ENCODE measurements at places on chromosomes 7 and 10.
A peak's percentile ranks its signal among the peaks of the same experiment; 100 is the strongest.

DNA sequence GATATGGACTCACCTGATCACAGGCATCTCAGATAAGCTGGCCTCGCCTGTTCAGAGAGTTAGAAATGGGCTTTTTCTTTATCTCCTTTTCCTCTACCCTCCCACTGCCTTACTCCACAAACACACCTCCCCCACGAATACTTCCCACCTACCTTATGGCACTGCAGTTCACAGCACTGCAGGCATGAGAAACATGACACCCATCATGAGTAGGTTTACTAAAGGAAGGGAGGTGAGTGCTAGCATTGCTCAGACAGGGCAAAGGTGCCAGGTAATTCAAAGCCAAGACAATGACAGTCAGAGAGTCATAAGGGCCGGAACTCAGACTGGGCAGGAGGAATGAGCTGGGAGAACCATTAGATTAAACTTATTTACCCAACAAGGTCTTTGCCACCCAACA lies 220.6 kb downstream of the FAM107B start:
- no peak for DNase-seq

- DNase-seq: no peak
These were observed 425.7 kb upstream of the FZD8 start for GRCh38 chr10:36067748-36068147.

DNA sequence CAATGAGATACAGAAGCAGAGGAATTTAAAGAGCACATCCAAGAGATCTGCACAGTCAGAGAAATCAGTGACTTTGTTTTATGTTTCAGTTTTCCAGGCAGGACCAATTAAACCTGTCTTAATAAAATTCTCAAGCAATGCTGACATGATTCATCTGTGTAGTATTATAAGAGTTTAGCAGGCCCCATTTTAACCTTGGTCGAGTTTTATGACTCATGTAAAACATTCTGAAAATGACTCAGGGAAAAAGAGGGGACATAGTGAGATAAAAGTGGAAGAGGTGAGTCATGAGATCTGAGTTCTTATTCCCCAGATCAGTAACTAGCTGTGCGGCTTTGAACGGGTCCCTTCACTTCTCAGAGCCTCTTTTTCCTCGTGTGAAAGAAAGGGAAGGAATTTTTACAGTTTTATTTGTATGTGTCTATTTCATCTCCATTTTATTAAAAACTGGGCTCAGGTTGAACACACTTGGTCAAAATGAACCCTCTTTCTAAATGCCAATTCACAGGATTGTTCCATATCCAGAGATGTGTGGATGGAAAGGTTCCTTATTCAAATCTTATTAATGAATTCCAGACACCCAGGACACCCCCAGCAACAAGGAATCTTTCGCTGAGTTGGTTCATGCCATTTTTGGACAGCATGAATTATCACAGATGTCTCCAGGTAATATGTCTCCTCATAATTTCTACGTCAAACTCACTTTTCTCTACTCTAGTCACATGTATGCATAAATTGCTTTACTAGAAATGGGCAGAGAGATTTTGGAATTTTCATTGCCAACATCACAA lies 143.2 kb downstream of the JAZF1 start:
- peak; percentile 87 for DNase-seq

GRCh38 chr7:96017877-96018276 lies 245.5 kb downstream of the DYNC1I1 start:
- DNase-seq: no peak

- DNase-seq: no peak
These were observed 127.2 kb downstream of the SLIT1 start for GRCh38 chr10:97058521-97058920.

GRCh38 chr7:94512735-94513564 lies 3.3 kb downstream of the CASD1 start:
- no peak for DNase-seq

GRCh38 chr7:49425277-49425818 lies 348.1 kb upstream of the VWC2 start:
- DNase-seq: no peak

DNA sequence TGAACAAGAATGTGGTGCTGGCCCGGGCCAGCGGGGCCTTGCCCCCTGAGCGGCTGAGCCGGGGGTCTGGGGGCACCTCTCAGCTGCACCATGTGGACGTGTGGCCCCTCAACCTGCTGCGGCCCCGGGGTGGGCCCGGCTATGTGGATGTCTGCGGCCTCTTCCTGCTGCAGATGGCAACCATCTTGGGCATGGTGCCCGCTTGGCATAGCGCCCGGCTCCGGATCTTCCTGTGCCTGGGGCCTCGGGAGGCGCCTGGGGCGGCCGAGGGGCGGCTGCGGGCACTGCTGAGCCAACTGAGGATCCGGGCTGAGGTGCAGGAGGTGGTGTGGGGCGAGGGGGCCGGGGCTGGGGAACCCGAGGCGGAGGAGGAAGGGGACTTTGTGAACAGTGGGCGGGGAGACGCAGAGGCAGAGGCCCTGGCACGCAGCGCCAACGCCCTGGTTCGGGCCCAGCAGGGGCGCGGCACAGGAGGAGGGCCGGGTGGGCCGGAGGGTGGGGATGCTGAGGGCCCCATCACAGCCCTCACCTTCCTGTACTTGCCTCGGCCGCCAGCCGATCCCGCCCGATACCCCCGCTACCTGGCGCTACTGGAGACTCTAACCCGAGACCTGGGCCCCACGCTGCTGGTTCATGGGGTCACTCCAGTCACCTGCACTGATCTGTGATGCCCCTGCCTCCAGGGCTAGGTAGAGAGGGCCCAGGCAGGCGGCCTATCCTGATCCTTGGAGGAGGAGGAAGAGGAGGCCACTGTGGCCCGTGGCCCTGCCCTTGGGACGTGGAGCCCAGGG lies 1.1 kb upstream of the TRIP6 start:
- peak; percentile 88 for DNase-seq

DNA sequence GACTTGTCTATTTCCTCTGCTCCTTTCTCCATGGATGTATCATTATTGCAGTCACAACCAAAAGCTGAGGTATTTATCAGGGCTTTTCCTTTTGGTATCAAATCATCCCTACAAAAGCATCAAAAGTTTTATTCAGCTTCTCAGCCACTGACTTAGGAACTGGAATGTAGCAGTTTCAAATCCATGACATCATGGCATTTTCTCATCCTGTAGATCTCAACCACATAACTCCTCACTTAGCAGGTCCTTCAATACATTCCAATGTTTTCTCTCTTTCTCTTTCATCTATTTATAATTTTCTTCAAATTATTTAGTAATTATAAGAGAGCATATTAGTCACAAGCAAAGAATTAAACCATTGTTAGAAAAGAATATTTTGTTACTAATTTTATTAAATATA lies 537.4 kb upstream of the SORCS1 start:
- DNase-seq: no peak

- DNase-seq: no peak
These were observed 11.2 kb downstream of the ITPRIP start for GRCh38 chr10:104326991-104327610.

GRCh38 chr10:72079356-72079755 lies 9.0 kb downstream of the SPOCK2 start:
- DNase-seq: no peak

DNA sequence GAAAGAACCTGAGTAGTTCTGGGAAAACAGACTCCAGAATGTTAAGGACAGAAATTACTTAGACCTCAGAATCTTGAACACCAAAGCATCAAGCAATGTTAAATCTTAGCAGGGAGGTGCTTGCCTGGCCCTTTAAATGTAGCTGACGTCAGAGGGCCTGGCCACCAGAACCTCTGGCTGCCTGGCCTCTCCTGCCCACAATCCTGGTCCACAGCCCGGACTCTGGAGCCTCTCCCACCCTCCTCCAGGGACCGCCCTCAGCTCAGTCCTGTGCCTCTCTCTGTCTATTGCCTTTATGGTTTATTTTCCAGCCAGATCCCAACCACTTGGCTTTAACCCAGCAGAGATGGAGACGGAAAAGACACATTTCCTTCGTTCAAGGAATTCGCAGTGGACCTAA lies 42.2 kb upstream of the EGR2 start:
- DNase-seq: peak; percentile 16

- no peak for DNase-seq
These were observed 5.6 kb downstream of the CD36 start for GRCh38 chr7:80644054-80644453.

- no peak for DNase-seq
These were observed 273.1 kb downstream of the AGMO start for GRCh38 chr7:15288741-15289140.

GRCh38 chr7:72493850-72494661 lies 81.9 kb upstream of the CALN1 start:
- DNase-seq: no peak

- DNase-seq: no peak
These were observed 56.4 kb upstream of the PFKP start for GRCh38 chr10:3010816-3011460.

DNA sequence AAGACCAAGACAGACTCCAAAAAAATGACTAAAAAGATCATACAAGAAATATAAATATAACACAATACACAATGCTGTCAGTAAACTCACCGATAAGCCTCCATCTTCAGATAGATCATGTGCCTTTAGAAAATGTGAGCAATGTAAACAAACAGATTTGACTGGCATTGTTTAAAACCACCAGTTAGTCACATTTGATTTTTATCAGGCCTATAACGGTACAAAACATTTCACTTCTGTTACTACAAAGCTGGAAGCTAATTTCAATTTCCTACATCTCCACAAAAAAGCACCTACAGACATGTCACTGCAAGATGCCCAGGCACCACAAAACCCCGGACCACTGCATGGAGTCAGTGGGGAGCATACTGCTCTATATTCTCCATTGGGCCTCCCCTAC lies 18.9 kb downstream of the SGMS1 start:
- no peak for DNase-seq

DNA sequence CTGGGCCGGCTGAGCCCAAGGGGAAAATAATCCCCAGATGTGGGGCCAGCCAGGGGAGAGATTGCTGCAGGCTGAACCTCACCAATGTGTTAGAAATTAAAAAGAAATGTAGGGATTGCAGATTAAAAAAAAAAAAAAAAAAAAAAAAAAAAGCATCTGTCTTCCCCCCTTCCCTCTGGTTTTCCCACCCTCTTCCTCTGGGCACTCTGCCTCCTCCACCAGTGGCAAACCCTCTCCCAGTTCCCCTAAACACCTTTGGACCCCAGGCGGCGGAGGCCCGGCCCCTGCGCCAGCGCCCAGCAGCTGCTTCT lies 7.1 kb downstream of the MNX1 start:
- no peak for DNase-seq

DNA sequence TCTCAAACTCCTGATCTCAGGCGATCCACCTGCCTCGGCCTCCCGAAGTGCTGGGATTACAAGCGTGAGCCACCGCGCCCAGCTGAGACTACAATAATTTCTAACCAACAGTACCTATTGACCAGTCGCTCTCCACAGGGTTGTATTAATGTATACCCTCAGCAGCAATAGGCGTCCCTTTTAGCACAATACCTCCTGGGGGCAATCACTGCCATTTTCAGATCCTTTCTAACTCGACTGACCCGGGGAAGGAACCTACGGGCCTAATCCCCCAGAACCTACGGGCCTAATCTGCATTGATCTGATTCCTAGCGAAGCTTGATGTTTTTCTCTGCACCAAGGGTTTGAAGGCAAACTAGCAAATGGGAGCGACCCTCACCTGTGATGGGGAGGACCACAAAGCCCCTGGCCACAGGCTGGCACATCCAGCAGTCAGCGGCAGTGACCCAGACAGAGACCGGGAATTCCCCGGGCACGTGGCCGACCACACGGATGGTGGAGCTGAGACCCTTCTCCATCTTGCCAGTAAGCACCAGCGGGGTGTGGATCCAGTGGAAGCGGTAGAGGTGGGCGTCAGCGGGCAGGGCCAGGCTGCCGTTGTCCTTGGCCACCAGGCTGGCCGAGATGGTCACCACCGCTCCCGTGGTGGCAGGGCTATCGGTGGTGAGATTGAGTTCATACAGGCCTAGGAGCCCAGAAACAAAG lies 6.9 kb downstream of the TMEM130 start:
- DNase-seq: no peak

- DNase-seq: no peak
These were observed 488.3 kb downstream of the TNS3 start for GRCh38 chr7:47093320-47094234.

- peak; percentile 36 for DNase-seq
These were observed 10.6 kb downstream of the DBF4 start for GRCh38 chr7:87886875-87887274.
